Heart right ventricle (tissue), 16 donors: ENCODE measurements at places on chromosomes 2 and 18.
A peak's percentile ranks its signal among the peaks of the same experiment; 100 is the strongest.

DNA sequence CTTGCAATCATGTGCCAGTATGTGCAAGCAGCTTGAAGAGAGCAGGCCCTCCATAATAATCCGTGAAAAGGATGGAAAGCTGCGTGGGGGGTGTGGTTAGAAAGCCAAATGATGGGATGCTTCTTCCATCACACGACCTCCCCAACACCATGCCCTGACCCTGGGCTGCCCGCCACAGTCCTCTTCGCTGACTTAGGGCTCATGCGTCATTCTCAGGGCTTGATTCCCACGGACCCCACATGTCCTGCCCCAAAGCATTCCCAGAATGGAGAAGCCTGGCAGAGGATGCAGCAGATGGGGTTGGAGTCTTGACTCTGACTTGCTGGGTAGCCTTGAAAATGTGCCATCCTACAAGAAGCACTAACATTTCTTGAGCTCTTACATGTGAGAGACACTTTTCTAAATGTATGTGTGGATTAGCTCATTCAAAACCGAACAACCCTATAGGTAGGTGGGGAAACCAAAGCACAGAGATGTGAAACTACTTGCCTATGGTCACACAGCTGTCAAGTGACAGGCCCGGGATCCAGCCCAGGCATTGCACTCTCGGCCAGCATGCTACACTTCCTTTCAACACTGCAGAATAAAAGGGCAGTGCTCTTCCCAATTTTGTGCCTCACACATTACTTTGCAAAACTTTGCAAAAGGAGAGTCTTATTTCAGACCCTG is 3.7 kb downstream of the TNS1 start:
- DNase-seq: no peak

DNA sequence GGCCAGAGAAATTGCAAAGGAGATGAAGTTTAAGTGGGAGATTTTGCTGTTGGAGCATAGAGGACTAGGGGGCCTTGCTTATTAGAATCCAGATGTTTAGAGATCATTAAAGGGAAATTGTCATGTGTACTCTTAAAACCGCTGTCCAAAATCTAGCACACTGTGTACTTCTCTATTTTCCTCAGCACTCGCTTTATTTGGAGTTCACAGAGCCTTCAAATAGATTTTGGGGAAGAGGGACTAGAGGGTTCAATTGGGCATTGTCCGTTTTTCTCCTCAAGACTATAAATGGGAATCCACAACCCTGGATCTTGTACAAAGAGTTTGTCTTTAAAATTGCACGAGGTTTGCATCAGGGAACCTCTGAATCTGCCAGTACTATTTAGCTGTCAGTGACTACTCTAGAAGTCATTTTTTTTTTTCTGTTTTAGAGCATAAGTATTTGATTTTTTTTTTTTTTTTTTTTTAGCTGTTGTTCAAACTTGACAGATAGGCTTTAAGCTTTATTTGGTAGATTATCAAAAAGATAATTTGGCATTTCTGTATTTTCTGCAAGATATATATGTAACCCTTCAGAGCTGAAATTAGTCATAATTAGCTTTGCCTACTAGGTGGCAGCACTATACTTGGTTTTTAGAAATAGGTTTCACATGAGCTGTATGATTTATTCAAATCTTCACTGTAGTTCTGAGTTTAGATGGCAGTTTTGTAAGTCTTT is 14.2 kb downstream of the PMS1 start:
- no peak for DNase-seq

DNA sequence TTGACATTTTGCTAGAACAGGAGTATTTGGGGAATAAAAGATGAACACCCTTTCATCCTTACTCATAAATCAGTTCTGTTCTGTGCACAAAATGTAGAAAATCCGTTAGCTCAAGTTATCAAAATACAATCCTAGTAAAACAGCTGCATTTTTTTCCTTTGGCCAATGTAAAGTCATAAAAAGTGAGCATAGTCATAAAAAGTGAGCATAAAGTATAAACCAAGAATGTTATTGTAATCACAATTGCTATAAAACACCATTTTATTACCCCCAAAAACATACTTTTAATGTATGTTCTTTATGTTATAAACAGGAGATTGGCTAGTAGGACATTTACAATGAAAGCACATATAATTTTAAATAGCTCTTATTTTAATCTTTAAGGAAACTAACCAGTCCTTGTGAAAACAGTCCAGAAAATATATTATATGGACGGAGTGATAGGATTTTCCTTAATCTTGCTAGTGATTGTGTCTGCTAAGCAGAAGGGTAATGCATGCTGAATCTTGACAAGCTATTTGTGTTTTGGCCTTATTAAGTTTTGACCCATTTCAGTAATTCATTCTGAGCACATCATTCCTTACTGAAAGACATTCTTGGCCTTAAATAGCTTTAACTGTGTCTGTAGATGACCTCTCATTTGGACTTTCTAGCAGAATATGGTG is 891.8 kb downstream of the DSC3 start:
- DNase-seq: no peak

DNA sequence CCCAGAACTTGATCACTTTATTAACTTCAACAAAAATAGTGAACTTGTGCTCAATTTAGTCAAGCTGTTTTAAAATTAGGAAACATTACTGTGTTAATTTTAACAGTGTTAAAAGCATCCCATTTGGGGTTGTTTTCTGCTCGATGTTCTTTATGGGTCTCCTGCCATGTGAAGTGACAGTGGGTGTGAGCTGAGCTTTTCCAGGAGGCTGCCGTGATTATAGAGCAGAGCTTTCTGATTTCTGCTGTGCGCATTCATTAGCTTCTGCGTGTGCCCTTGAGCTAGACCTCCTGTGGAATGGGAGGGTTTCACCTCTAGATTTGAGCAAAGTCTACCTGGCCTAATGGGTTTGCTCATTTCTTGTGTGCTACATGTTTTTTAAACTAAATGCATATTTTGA is 121.5 kb downstream of the WDSUB1 start:
- DNase-seq: peak; percentile 39

- no peak for DNase-seq
These were observed 45.1 kb upstream of the SERTAD2 start for GRCh38 chr2:64698668-64699444.

GRCh38 chr2:133504566-133505505 is 63.4 kb downstream of the NCKAP5 start:
- peak; percentile 30 for DNase-seq

DNA sequence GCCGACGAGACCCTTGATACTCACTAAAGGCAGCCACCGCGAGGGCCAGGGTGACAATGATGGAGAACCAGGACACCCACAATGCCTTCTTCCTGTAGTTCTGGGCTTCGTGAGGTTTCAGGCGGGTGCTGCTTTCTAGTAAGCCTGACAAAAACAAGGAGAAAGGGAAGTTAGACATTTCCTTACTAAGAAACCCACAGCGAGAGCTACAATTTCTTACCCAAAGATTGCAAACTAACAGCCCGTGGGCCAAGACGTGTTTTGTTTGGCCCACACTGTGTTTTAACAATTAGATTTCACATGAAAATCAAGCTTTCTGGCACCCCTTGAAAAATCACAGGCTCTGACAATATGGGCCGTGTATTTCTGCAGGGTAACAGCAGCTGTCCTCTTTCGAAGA is 5.6 kb downstream of the TMEM163 start:
- DNase-seq: no peak

DNA sequence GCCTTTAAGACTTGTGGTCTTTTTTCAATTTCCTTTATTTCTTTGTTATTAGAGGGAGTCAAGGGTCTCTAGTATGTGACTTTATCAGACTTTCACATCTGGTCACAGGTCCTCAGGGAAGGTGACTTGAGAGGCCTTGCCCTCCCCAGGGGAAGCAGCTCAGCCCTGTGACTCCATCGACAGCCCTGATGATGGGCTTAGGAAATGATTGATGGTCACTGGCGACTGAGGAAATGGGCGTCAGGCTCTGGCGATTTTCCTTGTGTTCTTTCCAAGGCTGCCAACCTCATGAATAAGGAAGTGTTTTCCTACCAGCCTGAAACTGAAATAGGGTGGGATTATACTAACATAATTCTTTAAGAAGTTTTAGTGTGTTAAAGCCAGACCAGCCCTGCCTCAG is 21.1 kb downstream of the SERPINE2 start:
- no peak for DNase-seq

DNA sequence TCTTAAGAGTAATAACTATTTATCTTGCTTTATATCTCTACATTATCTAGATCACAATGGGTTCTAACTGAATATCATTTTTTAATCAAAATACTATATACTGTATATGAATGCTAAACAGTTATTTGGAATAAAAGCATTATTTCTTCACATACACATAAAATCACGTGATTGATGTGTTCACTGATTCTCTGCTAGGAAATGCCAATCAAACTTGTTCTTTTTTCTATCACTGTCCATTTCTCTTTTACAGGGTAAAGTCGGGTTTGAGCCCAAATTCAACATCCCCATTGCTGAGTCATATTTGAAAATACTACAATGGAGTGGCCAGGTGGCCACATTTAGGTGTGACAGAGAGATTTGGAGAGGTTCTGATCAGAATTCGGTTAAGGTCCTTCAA is 1114.0 kb upstream of the PIK3C3 start:
- DNase-seq: no peak

DNA sequence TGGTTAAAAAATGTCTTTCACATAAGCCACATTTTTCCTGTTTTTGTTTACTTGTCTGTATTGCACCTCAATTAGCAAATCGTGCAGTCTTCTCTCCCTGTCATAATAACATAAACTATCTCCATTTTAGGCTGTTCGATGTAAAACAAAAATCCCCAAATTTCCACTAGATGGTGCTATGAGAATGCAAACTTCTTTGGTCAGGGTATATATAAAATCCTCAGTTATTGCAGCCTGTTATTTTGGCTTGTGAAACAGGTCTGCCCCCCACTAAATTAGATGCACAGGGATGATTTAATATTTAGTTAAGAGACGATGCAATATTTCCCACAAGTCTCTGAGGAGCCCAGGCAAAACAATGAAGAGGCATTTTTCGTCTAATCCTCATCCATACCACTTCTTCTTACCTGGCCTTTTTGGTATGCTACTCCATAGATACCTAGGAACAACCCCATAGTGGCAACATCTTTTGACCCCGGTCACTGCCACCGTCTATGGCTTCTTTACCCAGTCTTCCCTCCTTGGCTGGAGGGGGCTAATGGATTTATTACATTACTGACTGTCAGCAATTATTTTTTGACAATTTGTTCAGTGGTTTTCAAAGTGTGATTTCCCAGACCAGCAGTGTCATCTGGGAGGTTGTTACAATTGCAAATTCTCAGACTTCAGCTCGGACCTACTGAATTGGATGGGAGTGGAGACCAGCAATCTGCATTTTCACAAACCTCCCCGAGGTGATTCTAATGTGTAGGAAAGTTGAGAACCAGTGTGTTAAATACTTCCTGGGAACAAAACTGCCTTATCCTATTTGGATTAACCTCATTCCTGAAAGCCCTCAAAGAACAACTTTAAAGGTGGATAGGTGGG is 117.4 kb upstream of the CWC22 start:
- no peak for DNase-seq

DNA sequence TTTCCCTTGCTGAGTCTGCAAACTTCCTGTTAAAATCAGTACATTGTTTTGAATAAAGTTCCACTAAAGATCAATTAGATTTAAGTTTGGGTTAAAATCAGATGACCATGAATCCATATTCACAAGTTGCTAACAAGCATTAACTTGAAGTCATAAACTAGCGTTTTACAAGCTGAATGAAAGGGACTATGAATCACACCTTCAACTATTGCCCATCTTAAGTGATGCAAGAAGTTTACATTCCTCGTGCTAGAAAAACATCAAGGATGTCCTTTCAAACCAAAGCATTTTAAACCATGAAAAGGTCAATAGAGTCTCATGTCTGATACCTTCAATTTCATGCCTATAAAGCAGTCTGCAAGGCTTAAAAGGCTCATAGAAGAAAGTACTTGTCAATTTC is 257.2 kb upstream of the SYT4 start:
- no peak for DNase-seq

- DNase-seq: peak; percentile 34
These were observed 706 bp downstream of the UBXN2A start for GRCh38 chr2:23940718-23941620.

GRCh38 chr18:11747731-11748130 is 58.7 kb downstream of the GNAL start:
- DNase-seq: no peak

GRCh38 chr2:205700331-205701132 is 18.2 kb downstream of the NRP2 start:
- no peak for DNase-seq

GRCh38 chr2:119389615-119390306 is 23.0 kb downstream of the DBI start:
- DNase-seq: peak; percentile 41

DNA sequence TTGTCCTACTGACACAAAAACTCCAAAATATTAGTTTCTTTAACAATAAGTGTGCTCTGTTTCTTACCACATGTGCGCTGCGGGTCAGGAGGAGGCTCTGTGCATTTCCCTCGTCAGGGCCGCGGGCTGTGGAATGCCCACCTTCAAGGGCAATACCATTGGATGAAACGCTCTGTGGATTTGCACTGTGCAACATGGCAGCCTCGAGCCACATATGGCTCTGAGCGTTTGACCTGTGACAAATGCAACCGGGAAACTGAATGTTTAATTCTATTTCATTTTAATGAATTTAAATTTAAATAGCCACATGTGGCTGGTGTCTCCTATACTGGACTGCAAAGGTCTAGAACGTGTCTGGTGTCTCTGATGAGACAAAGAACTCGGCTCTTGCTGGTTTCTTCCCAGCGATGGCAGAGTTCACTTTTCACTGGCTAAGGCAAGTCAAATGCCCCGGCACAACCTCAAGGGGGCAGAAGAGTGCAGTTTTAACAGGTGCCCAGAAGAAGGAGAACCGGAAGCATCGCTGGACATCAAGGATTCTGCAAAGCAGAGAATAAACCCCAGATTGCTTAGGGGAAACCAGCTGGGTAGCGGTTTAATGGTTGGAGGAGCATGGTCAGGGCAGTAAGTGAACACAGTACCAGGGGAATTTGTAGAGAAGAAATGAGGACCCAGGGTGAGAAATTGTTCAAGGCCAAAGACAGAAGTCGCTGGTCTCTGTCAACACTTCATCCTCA is 37.0 kb upstream of the TMEM18 start:
- DNase-seq: peak; percentile 33

DNA sequence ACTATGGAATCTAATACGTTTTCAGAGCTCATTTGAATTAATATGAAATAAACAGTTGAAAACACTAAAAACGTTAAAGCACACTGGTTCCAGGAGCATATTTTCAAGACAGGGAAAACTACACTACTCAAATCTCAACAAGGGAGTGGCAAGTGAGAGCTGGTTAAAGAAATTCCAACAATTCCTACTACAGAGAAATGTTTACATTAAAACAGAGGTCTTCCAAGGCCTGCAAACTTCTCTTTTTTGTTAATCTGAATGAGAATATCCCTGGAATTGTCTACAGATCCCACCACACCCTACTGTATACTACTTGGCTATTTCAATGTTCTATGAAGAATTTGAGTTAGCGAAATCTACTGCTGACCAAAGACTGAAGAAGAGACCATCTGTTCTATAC is 231.5 kb downstream of the ZEB2 start:
- no peak for DNase-seq

GRCh38 chr18:56322406-56322805 is 316.0 kb downstream of the TXNL1 start:
- DNase-seq: peak; percentile 49
